ENCODE measurements at places on chromosomes 12 and 14.

GRCh38 chr14:72061718-72062117 lies 129.5 kb downstream of the RGS6 start:
- DNase-seq, result no peak

DNA sequence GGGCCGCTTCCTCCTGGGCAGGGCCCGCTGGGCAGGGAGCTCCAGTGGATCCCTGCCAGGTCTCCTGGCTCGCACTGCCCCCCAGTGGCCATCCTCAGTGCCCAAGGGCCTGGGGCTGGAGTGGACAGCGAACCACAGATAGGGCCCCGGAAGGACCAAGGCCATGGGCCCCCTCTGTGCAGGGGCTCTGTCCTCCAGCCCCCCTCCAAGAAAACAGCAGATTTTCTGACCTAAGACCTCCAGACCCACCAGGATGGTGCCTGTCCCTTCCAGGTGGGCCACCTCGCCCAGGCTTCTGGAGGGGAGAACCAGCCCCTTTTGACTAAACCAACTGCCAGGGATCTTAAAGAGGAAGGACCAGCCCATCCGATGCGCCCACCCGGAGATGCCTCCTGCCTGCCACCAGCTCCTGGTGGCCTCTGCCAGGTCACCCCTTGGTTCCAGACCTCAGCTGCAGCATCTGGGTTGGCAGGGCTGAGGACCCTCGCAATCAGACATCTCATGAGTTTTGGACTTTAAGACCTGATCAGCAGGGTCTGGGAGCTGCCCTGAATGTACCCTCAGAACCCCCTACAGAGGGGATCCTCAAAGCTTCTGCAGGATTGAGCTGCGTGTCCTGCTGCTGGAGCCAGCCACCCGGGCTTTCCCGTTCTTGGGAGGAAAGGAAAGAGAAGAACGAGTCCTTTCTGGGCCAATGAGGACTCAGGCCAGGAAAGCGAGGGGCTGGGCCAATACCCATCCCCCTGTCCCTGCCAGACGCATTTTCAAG lies 325.8 kb upstream of the DIO3 start:
- DNase-seq, result no peak

DNA sequence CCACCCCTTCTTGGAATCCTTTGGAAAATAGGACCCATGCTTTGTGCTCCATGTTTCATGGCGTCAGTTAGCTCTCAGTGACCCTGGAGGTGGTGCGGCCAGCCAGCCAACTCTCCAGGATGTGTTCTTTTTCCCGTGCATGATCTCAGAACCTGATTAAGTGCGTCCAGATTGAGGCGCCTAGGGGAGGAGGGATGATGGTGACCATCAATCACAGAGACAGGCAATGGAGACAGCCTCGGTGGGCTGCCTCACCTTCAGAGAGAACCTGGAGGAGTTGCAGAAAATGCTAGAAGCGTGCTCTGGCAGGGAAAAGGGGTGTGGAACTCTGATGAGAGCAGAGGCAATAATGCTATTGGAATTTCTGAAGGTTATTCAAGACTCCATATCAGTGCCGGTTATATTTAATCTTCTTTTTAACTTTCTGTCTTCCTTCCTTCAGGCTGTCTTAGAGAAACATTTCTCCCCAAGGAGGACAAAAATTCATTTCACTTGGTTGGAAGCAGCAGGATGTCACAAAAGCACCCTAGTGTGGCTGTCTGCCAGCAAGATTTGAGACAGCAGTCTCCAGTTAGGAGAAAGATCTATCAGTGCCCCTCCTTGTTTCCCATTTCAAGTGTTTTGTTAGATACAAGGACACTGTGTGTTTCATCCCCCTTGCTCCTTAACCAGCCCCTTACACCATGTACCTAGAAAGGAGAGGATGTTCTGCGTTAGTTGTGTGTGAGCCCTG lies 53.3 kb upstream of the IGF1 start:
- no peak for DNase-seq

- no peak for DNase-seq
Measured at GRCh38 chr12:12244341-12244740, 22.5 kb downstream of the LRP6 start.

DNA sequence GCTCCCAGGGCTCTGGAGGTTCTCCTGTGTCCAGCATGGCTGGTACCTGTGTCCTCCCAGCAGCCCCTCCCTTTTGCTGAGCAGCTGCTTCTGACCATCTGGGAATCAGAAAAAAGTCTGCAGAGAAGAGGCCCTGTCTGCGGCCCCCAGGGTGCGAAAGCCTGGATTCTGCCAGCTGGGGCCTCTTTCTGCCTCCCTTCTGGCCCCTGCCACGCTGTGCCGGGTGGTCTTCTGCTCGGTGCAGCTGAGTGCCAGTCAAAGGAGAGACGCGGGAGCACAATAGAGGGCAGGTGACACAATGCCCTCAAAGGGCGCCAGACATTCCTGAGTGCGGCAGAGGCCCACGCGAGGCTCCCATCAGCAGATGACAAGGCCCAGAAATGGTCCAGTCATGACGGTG lies 12.6 kb downstream of the BTBD6 start:
- DNase-seq, result no peak

- DNase-seq, result no peak
Measured at GRCh38 chr14:34090451-34090850, 139.6 kb upstream of the EGLN3 start.

DNA sequence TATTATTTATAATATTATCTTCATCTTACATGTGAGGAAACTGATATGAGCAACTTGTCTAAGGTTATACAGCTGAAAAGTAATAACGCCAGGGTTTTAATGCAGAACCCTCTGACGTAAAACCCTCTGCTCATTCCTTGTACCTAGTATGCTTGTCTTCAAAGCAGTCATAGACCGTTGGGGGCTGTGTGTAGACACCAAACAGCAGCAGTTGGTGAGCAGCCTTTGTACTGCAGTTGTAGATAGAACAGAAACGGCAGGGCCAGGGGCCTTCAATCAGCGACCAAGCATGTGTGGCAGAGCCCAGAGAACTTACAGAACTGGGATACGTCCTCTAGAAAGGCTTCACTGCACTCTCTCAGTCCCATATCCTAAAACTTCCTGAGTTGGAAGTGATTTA lies 28.1 kb downstream of the EVL start:
- no peak for DNase-seq

- no peak for DNase-seq
Measured at GRCh38 chr14:69204753-69205152, 13.5 kb downstream of the EXD2 start.

DNA sequence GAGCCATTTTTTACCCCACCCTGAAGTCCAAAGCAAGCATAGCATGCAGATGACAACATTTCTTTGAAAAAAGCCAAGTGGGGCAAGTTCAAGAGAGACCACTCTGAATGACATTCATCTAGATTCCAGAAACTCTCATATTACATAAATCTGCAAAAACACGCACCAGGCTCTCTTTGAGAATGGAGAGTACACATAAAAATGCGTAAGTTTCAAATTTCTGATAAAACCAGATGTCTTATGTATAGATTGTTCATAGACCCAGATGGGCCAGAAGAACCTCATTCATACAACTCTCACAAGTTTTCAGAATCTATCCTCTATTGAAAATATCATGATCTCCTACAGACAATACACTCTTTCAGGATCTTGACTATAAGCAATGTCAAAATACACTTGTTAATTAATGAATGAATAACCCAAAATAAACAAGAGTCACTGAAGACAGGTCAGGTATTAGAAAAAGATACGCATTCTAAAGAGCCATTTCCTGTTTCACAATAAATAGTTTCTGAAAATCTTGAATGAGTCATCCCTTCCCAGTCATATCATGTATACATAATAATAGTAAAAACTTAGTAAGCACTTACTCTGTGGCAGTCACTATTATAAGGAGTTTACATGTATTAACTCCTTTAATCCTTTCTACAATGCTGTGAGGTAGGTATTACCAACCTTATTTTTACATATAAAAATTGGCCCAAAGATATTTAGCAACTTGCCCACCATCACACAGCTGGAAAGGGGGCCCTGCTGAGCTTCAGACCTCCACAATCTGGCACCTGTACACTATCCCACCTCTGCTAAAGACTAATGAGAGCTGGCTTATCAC lies 72.0 kb downstream of the PPP2R5E start:
- DNase-seq, result peak; percentile 27

DNA sequence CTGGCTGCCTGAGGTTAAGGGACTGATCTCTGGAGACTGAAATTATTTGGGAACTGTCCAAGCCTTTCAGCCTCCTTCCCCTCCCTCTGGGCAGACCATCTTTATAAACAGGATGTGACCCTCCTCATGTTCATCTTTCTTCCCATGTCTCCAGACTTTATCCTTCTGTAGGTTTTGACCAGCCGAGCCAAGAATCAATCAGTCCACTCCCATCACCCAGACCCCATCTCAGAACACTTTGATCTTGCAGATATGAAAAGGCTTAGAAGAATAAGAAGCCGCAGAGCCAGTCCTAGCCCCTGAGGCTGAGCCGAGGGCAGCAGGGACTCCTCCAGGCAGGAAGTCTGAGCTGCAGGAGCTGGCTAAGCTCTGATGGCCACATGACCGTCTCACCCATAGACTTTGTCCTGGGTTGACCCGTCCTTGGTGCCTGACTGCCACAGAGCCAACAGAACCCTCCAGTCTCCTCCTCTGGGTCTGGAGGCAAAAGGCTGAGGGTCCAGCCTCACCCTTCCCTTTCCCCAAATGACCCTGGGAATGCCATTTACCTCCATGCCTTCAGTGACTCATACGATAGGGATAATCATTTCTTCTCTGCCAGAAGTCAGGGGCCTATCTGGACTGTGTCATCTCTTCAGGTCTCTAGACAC lies 1.6 kb downstream of the KRT71 start:
- DNase-seq, result no peak

DNA sequence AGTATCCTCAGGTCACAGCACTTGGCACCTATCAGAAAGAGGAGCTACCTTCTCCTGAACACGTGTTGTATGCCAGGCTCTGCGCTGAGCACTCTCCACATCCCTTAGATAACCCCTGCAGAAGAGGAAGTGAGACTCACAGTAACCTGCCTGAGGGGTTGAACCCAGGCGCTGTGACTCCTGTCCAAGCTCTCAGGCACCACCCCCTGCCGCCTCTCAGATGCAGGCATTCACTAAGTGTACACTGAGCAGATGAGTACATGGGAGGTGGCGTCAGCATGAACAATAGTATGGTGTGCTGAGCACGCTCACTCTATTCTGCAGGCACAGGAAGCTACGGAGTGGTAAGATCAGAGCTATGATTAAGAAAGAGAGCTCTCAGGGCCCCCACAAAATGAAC lies 21.0 kb upstream of the RIC8B start:
- DNase-seq, result no peak

DNA sequence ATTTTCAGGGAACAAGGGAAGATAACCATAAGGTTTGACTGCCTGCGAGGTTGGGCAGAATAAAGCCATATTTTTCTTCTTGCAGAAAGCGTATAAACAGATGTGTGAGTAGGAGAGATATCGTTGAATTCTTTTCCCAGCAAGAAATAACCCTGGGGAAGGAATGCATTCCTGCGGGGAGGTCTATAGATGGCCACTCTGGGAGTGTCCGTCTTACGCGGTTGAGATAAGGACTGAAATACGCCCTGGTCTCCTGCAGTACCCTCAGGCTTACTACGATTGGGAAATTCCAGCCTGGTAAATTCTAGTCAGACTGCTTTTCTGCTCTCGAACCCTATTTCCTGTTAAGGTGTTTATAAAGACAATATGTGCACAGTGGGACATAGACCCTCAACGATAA lies 225.0 kb downstream of the LRIG3 start:
- DNase-seq, result no peak

GRCh38 chr12:32605326-32606095 lies 73.6 kb upstream of the DNM1L start:
- no peak for DNase-seq

GRCh38 chr12:76785407-76785806 lies 21.5 kb downstream of the ZDHHC17 start:
- DNase-seq, result no peak

DNA sequence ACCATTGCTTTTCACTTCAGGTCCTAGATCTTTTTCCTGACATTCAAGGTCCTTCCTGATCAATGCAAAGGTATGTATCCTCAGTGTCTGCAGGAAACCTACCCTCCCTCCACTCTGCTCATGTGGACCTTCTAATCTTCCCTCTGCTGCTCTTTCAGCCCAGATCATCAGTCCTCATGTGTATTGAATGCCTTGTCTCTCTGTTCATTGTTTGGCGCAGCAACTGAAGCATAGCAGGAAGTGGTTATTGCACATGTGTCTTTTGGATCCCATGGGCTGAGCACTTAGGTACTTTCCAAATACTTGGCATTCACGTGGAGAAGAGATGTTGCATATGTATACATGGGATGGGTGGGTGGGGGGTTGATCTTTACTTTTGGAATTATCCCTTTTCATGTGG lies 4.3 kb upstream of the NIN start:
- no peak for DNase-seq

DNA sequence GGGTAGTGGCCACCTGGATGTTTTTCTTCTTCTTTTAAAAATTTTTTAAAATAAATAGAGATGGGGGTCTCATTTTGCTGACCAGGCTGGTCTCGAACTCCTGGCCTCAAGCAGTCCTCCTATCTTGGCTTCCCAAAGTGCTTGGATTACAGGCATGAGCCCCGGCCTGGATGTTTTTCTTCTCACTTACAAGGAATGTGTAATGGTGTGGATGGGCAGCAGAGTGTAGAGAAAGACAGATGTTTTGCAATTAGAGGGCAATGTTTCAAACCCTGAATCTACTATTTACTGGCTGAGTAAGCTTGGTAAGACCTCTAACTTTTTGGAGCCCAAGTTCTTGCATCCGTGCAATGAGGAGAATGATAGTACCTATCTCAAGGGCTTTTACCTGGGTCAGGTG lies 48.1 kb downstream of the ADCK1 start:
- DNase-seq, result no peak

DNA sequence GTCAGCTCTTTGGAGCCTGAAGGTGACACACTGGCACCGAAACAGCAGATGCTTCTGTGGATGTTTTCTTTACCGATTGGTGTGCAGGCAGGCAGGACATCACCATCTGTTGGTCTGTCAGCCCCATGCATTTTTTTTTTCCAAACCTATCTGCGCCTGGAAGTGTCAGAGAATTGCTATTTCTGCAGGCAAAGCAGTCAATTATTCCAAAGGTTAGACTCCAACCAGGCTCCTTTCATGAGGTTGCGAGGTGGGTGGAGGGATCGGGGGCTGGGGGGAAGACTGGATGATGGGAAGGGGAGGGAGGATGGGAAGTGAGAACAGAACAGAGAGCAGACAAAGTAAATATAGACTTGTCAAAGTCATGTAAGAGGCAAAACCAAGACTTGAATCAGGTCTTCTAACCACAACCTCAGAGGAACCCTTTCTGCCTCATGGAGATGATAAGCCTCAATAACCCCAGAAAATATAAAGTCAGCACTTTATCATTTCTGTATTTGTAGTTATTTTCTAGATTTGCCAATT lies 117.7 kb downstream of the OTOGL start:
- no peak for DNase-seq

GRCh38 chr12:88453323-88453722 lies 126.9 kb downstream of the KITLG start:
- no peak for DNase-seq

DNA sequence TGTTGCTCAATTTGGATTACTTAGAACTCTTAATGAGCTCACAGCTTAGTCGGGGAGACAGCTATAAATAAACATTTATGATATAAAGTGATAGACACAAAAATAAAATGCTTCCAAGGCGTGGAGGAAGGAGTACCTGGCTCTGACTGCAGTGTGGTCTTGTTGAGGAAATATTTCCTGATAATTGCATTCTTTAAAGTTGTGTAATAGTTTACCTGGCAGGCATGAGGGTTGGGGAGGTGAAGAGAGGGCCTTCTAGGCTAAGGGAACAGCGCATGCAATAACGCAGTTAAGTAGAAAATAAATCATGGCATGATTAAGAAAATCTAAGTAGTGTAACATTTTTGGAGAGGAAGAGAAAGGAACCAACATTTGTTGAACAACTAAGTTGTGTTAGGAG lies 260.5 kb upstream of the ATP2B1 start:
- DNase-seq, result no peak

GRCh38 chr14:49250109-49250508 lies 336.1 kb downstream of the RPS29 start:
- DNase-seq, result no peak

All from AG09319 (cell line).